HFF-Myc (cell line): ENCODE measurements at places on chromosomes 2 and 18.

DNA sequence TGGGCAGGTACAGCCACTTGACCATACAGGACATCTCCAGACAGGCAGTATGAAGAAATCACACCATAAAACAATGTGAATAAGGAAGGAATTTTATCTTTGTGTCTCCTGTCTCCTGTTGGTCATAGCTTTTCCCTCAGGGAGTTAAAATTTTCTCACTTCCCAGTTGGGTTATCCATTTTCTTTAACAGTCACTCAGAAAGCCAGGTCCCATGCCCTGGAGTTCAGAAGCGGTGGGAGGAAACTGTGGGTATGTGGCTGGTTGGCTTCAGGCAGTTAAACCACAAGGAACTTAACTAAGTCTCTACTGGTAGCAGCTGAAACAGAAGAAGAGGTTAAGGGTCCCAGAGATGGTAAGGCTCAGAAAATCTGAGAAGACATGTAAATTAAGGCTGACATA lies 6.5 kb upstream of the SMAD2 start:
- DNase-seq: no peak

- DNase-seq: no peak
These were observed 353.1 kb downstream of the RND3 start for GRCh38 chr2:150134223-150134857.

GRCh38 chr2:111072220-111072871 lies 48.4 kb upstream of the BCL2L11 start:
- DNase-seq: peak; percentile 10

- DNase-seq: no peak
These were observed 26.5 kb downstream of the TET3 start for GRCh38 chr2:74011246-74011645.

DNA sequence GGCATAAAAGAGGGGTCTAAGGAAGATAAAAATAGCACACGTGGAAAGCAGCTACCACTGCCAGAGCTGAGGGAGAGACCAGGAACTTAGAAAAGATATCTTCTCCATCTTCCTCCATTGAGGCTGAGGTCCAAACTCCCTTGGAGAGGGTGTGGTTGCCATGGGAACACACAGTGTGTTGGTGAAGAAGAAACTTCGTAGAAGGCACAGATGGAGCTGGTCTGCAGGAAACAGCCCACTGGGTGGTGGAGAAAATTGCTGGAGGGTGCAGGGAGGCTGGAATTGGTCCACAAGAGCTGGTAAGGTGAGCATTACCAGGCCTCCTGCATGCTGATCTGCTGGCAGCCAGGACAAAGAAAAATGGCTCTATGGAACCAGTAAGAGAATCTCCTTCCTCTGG lies 191.0 kb downstream of the HRH4 start:
- no peak for DNase-seq

GRCh38 chr18:78378403-78378802 lies 601.2 kb upstream of the SALL3 start:
- DNase-seq: no peak

DNA sequence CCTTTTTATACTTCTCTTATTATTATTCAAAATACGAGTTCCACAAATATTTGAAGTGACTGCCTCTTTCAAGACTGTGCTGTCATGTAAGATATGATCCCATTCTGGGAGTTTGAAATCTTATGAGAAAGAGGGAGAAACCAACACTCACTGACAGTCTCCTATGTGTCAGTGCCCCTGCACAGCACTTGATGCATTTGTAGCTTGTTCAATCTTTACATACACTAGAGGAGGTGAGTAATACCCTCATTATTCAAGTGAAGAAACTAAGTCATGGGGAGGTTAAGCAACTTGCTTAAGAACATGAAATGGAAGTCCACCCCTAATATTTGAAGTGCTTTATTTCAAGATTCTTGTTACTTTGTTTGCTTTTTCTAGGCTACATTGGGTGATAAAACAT lies 459.5 kb upstream of the FANCL start:
- no peak for DNase-seq
